ENCODE measurements at places on chromosomes 7 and 10.

GRCh38 chr10:84308481-84309304 is 19.7 kb upstream of the CCSER2 start:
- peak; percentile 50 for DNase-seq

DNA sequence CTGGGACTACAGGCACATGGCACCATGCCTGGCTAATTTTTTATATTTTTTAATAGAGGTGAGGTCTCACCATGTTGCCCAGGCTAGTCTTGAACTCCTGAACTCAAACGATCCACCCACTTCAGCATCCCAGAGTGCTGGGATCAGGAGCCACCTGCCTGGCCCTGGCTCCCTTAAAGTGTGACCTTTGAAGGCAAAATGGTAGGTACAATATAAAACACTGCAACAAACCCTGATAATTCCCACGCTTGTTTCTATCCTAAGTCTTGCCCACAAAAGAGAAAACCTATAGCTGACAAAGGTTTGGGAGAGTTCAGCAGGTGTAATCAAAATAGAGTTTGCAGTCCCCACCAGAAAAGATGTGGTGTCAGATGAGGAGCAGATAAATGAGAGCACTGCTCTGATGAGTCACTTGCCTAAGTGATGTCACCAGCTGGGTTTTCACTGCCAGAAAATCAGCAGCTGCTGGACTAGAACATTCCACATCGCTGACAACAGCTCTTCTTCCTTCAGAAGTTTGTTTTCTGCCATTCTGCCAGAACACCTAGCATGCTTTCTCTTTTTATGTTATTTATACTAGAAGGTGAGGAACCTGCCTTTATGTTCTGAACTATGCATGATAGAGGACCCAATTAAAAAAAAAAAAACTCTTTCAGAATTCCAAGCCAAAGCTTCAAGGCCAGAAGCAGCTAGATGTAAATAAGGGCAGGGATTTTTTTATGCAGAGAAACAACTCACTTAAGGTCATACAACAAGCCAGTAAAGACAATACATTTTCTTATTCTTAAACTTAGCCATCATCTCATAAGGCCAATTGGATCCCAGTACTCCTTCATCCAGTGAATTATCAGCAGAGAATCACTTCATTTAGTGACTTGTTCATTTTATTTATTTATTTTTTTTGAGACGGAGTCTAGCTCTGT is 18.0 kb downstream of the PURB start:
- no peak for DNase-seq

DNA sequence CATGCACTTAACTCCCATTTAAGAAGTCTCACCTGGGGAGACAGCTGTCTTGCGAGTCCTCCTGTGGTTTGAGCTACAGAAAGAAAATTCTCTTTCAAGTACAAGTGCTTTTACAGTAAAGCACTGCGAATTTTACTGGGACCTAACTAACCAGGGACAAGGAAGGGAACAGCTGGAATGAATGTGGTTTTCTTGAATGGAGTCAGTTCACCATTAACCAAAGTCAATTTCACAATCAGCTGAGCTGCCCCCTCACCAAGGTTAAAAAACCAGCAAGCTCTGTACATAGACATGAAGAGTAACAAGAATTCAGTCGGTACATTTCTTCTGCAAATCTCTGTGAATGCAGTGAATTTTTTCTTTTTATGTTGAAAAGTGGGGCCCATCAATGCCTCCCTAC is 56.3 kb downstream of the GFRA1 start:
- no peak for DNase-seq

- no peak for DNase-seq
Observed at GRCh38 chr7:101911800-101912715, 94.6 kb downstream of the CUX1 start.

GRCh38 chr10:92027141-92027540 is 103.6 kb downstream of the BTAF1 start:
- DNase-seq: no peak

DNA sequence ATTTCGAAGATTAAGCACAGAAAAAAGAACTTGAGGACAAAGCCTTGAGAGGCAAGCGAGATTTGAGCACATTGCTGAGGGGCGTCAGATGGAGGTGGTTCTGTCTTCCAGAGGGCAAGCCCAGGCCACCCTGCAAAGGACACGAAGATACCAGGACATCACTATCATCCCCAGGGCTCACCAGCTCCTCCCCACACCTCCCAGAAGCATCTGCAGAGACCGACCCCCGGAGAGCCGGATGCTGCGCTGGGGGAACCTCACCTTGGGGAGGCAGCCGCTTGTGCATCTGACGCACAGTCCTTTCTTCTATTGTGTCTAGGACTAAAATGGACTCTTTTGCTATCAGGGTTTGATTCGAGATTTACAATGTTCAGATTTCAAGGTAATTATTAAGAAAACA is 259.7 kb downstream of the DNAJB6 start:
- no peak for DNase-seq

GRCh38 chr10:2173327-2173726 is 436.0 kb upstream of the ADARB2 start:
- no peak for DNase-seq

GRCh38 chr7:20223356-20223755 is 6.2 kb upstream of the MACC1 start:
- no peak for DNase-seq

GRCh38 chr7:154640266-154640865 is 362.6 kb downstream of the PAXIP1 start:
- DNase-seq: no peak

DNA sequence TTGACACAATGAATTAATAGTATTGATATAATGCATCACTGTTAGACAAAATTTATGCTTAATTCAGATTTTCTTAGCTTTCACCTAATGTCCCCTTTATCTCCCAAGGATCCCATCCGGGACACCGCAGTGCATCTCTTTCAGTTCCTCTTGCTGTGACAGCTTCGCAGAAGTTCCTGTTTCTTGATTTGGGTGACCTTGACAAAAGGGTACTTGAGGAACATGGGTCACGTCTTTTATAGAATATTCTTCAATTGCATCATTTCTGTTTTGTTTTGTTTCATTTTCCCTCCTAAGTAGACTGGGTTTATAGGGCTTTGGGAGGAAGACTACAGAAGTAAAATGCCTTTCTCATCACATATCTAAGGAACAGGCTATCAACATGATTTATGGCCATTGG is 453.2 kb downstream of the DPP6 start:
- DNase-seq: no peak

GRCh38 chr10:126315494-126316177 is 72.6 kb downstream of the ADAM12 start:
- no peak for DNase-seq

DNA sequence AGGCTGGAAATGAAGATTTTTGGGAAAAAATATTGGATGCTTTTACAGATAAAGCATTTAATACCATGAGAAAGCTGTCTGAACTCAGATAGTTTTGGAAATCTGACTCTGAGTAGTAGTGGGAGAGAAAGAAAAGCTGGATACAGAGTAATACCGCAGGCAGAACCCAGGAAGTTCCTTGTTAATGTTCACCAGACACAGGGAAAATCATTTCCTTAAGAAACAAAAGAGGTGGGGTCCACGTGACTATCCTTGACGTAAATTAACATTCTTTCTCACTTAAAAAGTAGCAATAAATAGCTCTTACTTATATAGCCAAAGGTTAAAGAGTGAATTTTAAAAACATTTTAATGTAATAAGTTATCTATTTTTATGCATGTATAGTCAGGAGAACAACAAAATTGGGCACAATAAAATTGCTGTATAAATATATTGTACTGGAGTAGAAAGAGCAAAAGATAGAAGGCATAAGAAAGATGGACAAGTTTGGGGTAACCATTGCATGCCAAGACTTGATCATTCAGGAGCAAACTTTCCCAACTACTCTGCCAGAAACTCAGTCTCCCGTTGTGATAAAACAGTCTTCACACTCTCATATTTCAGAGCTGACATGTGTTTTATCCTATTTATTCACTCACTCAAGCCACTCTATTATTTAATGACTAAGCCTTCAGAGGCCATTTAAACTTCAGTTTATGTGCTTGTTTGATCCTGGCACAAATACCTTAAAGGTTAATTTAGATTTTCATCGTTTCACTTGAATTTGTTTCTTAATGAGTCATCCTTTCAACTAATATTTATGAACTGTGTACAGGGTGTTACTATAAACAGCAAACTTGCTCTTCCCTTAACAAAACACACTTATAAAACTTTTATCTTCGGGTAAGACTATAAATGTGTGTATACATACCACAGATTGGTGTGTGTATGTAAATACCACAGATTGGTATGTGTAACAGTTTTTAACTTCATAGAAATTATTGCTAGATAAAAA is 143.1 kb downstream of the GNAI1 start:
- no peak for DNase-seq

GRCh38 chr7:77570330-77571011 is 33.4 kb downstream of the PTPN12 start:
- no peak for DNase-seq

- no peak for DNase-seq
Observed at GRCh38 chr7:128879461-128879938, 16.8 kb downstream of the ATP6V1F start.

- DNase-seq: peak; percentile 73
Observed at GRCh38 chr7:38463277-38464225, 167.6 kb downstream of the AMPH start.

DNA sequence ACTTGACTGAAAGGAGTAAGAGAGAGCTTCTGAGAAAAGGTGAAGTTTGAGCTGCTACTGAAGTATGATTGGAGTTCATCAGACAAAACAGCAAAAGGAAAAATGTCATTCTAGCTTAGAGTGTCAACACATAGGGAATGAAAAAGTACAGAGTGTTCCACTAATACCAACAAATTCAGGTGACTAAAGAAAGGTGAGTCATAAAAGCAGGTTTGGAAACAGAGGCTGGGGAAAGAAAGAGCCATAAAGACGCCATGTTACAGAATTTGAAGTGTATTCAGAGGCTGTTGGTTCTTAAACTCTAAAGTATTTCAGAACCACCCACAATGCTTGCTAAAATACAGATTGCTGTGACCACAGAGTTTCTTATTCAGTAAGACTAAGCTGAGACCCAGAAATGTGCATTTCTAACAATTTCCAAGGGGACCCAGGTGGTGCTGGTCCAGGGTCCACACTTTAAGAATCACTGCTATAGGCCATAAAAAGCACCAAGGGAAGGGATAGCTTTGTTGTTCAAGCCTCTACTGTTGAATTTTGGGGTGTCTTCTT is 143.1 kb downstream of the ELAPOR2 start:
- no peak for DNase-seq

All from activated CD8-positive, alpha-beta T cell treated with anti-CD3 and anti-CD28 coated beads, Interleukin-2, amount 10 ng/mL, durations not matched to agents 7 days and 5 days (primary cell).